Naive thymus-derived CD4-positive, alpha-beta T cell (primary cell): ENCODE measurements at places on chromosomes 16 and 17.

DNA sequence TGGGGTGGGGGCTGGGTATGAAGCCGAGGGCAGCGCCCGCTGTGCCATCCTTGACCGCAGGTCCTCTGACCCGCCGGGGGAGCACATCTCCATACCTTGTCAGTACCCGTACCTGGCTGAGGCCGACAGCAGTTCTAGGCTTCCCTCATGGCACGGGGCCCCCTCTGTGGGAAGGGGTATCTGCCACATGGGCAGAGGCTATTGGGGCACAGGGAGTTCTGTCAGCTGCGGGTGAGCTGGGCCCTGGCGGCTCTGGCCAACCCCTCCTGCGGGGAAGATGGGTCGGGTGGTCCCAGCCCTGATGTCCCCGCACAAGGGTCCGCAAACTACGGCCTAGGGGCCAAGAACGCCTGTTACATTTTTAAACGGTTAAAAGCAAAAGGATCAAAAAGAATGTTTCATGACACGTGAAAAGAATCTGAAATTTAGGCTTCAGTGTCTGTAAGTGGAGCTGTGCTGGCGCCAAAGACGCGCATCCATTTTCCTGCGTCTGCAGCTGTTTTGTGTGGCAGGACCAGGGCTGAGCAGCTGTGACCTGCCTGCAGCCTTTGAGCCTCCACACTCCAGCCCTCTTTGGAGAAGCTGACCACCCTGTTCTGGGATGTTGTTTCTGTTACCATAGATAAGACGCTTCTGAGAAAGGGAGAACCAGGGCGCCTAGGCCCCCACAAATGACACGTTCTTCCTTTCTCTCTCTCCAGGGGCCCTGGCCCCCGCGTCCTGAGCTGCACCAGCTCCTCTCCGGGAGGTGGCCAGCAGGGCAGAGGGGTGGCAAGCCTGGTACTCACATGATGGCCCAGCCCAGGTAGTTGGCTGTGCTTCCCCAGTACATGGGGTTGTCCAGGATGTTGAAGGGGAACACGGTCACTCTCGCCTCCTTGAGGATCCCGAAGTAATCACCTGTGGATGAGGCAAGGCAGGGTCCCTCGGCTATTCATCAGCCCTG is 12.7 kb upstream of the RASD1 start:
- no peak overlapping the region for H3K4me3 ChIP-seq
- H3K36me3 ChIP-seq: no peaks in the 10 kb centered on the region
- H3K4me1 ChIP-seq: no peaks in the 10 kb centered on the region
- no peak for DNase-seq
- H3K27me3 ChIP-seq: no peaks in the 10 kb centered on the region

GRCh38 chr17:65638221-65638975 is 77.0 kb upstream of the AXIN2 start:
- DNase-seq: no peak

- no peak overlapping the region for H3K4me3 ChIP-seq
- no peaks in the 10 kb centered on the region for H3K27me3 ChIP-seq
- no peak for DNase-seq
- H3K27ac ChIP-seq: no peak overlapping the region
- H3K36me3 ChIP-seq: no peaks in the 10 kb centered on the region
- no peaks in the 10 kb centered on the region for H3K4me1 ChIP-seq
Observed at GRCh38 chr17:32256701-32257019, 9.0 kb upstream of the RHBDL3 start.

GRCh38 chr17:13939222-13939621 is 130.1 kb upstream of the COX10 start:
- no peaks in the 10 kb centered on the region for H3K27me3 ChIP-seq
- H3K36me3 ChIP-seq: no peaks in the 10 kb centered on the region
- no peaks in the 10 kb centered on the region for H3K4me1 ChIP-seq
- H3K4me3 ChIP-seq: no peak overlapping the region
